ENCODE measurements at places on chromosomes 3 and 15.

DNA sequence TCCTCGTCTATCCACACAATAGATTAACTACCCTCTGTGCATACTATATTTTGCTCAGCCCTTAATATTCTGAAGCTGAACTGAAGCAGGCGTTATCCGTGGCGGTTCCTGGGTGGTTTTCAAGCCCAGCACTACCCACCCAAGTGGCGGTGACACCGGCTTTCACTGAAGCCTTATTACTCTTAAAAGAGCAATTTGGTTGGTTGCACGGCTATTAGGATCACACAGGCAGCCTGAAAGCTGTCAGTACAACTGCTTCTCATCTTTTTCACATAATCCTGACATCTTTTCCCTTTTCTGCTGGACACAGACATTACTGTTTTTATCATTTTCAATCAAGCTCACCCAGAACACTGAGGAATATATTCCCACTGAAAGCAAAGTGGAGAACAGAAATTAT, 525.3 kb upstream of the ZNF717 start:
- no peak for DNase-seq

DNA sequence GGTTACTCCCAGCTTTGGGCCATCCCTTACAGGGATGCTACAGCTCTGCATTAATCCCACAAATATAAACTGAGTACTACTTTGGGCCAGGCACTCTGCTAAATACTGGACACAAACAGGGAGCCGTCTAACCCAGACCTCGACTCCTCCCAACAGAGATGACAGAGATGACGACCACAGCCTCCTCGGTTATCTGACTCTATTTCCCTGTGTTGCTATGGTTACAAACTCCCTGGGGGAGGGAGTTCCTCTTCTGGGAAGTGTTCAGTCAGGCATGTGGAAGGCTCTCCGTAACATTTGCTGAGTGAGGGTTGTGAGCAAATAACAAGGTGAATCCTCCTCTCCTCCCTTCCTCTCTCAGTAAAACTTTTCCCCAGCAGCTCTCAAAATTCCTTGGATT, 6.7 kb upstream of the CMTM7 start:
- DNase-seq = no peak

DNA sequence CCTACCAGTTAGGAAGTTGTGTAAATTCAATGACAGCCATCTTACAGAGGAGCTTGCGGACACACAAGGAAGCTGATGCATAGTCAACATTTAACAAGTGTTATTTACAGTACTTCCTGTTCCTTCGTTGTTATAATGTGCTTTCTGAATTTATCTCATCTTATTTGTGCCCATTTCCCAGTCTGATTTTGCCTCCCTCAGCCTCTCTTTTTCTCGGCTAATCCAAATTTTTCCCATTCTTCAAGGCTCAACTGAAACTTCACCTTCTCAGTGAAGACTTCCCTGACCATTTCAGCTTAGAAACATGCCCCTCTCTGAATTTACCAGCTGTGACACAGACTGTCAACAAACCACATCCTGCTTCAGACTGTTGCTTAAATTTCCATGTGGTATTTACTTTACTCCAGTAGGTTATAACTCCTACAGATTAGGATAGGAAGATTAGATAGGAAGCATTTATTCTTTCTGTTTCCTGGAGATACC, 55.7 kb upstream of the CP start:
- DNase-seq = no peak

DNA sequence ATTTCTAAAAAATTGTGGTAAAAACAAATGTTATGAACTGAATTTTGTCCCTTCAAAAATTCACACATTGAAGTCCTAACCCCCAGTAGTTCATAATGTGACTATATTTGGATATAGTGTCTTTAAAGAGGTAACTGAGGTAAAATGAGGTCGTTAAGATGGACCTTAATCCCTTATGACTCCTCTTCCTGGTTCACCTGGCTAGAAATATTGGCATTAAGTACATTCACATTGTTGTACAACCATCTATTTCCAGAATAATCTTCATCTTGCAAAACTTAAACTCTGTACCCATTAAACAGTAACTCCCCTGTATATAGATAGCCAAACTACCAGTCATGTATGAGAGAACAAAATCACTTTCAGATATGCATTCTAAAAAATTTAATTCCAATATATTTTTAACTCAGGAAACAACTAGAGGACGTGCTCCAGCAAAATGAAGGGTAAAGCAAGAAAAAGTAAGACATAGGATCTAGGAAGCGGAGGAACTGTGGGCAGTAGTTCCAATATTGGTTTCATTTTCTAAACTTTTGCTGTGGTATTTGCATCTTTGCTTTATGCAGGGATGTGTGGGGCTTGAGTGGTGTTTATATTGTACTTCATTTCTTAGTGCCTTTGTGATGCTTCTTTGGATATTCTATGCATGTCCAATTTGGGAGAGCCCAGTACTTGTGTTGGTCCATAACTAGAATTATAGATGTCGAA, 36.7 kb upstream of the IL20RB start:
- DNase-seq = no peak

GRCh38 chr3:49747792-49748480, 24.2 kb upstream of the GMPPB start:
- DNase-seq = no peak

DNA sequence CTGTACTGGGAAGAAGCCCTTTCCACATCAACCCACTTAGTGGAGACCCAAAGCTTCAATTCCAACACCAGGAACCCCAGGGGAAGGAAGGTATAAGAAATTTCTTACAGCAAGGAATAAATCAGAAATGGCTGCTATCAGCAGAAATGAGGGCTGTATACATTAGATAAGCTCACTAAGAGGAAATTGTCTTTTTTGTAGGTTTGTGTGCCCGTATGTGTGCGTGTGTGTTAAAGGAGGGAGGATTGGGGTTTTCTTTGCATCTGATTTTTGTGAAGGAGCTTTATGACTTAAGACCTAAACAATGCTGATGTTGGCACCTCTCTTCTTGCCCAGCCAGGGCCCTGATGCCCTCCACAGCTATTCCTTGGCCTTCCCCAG, 18.6 kb downstream of the ARRDC4 start:
- no peak for DNase-seq

- DNase-seq = no peak
Measured at GRCh38 chr3:40470701-40471100, 6.2 kb upstream of the ZNF619 start.

GRCh38 chr3:190585805-190586630, 72.1 kb downstream of the IL1RAP start:
- peak; percentile 47 for DNase-seq

- no peak for DNase-seq
Measured at GRCh38 chr3:42960282-42960681, 18.8 kb upstream of the GASK1A start.

DNA sequence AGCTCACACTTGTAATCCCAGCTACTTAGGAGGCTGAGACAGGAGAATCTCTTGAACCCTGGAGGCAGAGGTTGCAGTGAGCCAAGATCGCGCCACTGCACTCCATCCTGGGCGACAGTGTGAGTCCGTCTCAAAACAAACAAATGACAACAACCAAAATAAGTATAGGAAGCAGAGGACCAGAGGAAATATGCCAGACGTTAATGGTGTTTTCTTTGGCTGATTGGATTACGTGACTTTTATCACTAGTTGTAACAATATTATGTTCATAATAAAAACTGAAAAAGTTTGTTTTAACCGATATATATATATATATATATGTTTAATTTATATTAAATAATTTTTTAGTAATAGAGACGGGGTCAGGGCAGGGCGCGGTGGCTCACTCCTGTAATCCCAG, 21.7 kb downstream of the NUSAP1 start:
- no peak for DNase-seq

DNA sequence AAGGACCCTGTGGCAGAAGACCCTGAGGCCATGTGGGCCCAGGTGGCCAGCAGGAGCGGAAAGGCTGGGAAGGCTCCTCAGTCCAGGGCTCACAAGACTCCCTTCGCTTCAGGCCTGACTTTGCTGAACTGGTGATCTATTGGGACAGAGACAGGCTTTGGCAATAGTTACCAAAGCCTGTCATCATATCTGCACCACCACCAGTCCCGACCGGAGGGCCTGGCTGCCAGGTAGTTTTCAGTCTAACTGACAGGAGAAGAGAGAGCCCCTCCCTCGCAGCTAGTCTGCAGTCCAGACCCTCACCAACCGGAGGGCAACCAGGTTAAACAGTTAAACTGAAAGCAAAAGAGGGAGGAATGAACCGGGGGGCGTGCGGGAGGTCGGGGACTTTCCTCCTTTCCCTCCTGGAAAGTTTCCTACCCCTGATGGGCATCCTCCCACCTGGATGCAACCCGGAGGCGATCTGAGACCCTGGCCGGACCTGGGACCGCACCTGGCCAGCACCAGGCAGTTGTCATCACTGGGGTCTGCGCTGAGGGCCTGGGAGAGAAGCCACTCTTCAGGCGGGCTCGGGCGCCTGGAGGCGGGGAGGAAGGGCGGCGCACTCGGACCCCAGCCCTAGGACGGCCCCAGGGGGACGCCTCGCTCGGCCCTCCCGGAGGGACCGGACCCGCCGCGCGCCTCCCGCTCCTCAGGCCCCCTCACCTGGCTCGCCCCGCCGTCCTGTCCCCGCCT, 435 bp downstream of the RAB27A start:
- DNase-seq = no peak

DNA sequence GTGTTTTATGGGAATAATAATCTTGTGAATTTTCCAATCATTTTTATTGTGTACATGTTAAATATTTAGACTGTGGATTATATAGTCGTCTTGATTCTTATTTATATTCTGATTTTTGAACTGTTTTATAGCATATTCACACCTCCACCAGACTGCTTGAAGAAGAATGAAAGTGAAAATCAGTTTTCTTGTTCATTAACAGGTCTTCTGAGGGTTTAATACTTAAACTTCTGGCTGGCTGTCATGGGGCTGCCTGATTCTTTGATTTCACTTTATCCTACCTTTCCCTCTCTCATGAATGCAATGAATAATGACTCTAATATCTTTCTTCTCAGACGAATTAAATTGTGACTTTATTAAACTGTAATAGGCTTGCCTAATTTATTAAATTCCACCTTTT, 56.2 kb downstream of the ATP2C1 start:
- no peak for DNase-seq

DNA sequence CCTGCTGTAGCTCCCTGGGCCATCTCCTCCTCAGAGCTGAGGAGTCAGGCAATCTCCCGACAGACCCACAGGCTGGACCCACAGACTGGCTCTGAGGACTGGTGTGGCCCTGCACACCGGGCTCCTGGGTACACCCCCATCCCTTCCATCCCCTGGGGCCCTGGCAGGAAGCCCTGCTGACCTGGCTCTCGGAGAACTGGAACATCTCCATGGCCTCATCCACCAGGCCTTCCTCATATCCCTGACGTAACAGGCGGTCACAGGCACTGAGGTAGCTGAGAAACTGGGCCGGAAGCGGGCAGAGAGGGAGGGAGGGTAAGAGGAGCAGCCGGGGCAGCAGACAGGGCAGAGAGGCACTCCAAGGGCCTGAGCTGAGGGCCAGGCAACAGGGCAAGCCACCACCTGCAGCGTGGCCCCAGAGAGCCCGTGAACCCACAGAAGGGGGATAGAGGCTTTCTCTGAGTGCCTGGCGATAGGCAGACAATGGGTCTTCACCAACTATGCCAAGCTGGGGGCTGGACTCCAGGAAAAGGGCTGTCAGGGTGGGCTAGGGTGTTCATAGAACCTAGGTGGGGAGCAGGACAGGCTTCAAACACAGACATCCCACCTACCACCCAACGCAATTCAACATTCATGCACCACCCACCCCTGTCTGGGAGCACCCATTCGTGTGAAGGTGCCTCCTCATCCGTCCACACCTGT, 17.9 kb downstream of the KBTBD13 start:
- DNase-seq = no peak

DNA sequence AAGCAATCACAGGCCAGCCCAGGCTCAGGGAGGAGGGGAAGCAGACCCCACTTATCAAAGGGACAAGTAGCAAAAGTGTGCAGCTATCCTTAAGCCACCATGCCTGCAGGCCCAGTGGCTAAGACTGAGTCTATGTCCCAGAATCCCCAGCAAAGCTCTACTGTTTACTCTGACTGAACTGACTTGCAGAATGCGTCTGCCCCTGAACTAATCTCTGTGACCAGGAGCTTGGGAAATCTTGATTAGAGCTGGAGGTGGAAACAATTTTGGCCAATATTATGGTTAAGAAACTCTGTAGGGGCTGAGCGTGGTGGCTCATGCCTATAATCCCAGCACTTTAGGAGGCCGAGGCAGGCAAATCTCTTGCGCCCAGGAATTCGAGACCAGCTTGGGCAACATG, 22.6 kb downstream of the DPH3 start:
- no peak for DNase-seq

GRCh38 chr3:102484363-102484762, 49.5 kb downstream of the ZPLD1 start:
- DNase-seq = no peak

DNA sequence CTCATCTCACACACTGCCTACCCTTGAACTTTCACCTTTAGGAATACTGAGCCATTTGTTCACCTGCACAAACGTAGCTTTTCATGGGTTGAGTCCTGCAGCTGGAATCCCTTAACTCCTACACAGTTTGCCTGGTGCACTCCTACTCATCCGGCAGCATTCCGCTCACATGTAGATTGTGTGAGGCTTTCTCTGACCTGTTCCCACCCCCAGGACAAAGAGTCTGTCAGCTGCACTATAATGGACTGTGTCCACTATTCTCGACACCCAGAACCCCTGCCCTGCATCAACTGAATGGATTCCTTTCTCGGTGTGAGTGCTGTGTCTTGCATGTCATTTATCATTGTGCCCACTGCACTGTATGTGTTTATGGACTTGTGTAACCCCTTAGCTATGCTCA, 54.9 kb downstream of the EPHB3 start:
- no peak for DNase-seq

GRCh38 chr3:8301977-8302735, 199.5 kb upstream of the LMCD1 start:
- no peak for DNase-seq

DNA sequence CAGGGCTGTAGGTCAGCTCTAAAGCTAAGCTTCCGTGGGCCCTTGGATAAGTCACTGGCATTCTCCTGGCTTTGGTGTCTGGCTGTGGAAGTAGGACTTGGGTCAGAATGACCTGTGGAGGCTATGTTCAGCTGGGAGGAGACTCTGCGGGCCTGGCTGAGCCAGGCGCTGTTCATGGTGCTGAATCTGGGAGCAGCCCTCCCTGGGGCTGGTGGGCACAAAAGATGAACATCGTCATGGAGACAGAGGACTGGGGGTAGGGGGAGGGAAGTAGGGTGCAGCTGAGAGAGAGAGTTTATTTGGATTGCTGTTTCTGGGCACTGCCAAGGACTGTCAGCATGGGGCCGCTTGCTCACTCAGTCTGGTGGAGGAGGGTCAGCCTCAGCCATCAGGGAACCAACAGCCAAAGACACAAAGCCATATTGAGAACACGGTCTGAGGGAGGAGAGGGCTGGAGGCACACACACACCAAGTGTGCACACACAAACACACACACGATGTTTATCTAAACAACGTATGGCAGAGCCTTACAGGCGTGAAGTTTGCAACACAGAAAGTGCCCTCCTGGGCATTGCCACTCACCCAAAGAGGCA, 120.7 kb upstream of the LINGO1 start:
- DNase-seq = no peak

DNA sequence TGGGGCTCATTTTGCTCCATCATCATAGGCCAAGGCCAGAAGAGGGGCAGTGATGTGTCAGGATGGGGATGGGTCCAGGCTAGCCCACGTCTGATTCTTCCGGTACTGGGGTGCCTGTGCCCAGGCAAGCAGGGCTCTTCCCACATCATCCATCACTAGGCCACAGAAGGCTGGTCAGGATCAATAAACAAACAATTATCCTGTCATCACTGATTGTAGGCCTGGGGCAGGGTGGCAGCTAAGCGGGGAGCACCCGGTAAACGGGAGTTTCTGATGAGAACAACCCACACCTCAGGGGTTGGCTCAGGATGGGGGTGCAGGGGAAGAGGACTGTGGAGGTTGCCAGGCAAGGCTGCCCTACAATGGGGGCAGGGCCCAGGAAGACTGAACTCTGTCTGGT, 18.1 kb upstream of the CACNA2D2 start:
- no peak for DNase-seq

- DNase-seq = no peak
Measured at GRCh38 chr15:36449662-36450145, 129.7 kb upstream of the CDIN1 start.

All from stimulated activated CD4-positive, alpha-beta T cell treated with anti-CD3 and anti-CD28 coated beads, Interleukin-2, amount 100 ng/mL, for 48 hours (primary cell).